Ureter (tissue), 1 donor: ENCODE measurements at places on chromosomes 5 and 9. TPM values are rescaled to one million over a fixed set of nuclear protein-coding genes. Genes with fewer than 3 reads are reported as not detected.

The ANKRD31 gene
- total RNA-seq: 1.0 TPM

The SH3RF2 gene
- total RNA-seq: 9.5 TPM

GRCh38 chr9:127136081-127136879 lies 13.8 kb upstream of the ANGPTL2 start:
- DNase-seq: peak; percentile 35

- no peak for DNase-seq
These were observed 80.8 kb downstream of the LMNB1 start for GRCh38 chr5:126857472-126858410.

DNA sequence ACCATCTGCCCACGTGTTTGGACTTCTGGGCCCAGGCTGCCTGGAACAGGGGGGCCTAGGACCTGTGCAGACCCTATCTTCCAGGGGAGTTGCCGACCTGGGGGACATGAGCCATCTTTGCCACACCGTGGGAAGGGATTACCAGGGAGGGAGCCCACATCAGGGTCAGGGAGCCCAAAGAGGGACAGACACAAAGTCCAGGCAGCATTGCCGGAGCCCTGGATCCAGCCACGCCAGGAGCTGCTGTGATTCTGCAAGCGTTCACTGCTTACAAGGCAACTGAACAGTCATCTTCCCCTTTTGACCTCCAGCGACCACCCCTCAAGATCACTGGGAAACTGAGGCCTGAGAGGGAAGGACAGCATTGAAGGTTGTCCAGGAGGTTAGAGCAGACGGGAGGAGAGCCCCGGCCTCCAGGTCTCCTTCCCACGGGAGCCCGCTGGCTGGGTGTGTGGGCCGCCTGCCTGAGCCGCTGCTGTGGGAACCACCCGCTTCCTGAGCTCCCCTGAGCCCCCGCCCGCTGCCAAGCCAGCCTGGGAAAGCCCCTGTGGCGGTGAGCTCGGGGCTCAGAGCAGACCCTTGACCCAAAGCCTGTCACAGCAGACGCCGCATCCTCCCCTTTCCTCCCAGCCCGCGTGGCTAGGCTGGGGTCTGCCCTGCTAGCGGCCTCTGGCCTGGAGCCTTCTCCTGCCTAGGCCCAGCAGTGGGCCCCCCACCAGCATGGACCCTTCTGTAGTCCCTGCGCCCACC lies 17.1 kb upstream of the NOTCH1 start:
- DNase-seq: no peak
